ENCODE measurements at places on chromosomes 6 and 20.

DNA sequence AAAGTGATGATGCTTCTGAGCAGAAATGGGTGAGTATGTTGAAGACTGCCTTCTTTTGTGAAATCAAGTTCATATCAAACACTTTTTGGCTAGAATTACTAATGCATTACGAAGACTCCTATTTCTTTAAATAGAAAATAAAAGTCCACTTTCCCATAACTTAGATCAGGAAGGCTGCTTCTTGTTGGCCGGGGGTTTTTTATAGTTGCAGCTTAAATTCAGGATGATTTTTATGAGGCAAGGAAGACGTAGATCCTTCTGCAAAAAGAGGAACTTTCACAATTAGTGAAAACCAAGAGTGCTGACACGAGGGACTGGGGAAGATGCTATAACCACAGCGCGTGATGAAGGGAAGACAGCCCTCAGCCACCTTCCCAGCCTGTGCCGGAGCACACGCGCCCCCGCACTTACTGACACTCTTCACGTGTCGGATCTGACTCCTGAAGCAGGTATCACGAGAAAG, 206.1 kb upstream of the PRDM1 start:
- peak; percentile 96 for DNase-seq

GRCh38 chr6:17602888-17603287, 2.8 kb downstream of the FAM8A1 start:
- DNase-seq: no peak

- no peak for DNase-seq
These were observed 145.5 kb downstream of the ERMARD start for GRCh38 chr6:169896826-169897456.

DNA sequence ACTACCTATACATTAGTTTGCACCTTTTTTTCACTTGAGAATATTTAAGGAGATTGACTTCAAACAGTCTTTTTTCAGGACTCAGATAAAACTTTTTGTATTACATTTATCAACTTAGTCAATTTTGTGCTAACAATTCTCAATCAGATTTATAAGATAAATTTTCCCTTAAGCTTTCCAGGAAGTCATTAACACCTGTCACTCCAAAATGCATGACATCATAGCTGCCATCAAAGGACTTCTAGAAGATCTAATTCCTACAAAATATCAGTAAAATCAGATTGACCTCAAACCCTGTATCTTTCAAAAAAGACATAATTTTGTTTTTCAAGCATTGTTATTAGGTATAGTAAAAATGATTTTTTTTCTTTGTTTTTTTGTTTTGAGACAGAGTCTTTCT, 9.9 kb downstream of the RFPL4B start:
- DNase-seq: no peak

- DNase-seq: no peak
These were observed 143.2 kb upstream of the RNF24 start for GRCh38 chr20:4158466-4159050.

DNA sequence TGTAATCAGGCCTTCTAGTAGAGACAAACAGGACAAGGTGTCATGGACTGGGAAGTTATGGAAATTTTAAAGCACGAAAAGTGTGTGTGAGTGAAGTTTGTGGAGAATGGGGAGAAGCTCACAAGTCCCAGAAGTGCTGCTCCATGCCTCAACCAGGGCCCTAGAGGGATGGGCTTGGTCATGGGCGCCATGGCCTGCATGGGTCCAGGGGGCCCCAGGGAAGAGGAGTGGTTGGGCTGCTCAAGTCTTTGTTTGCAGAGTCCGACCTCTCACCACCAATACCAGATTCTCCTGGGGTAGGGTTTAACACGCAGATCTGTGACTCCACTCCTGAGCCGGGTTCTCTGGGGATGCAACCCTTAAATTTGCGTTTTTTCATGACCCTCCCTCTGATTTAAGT, 88.4 kb downstream of the FAM120B start:
- DNase-seq: no peak

- no peak for DNase-seq
These were observed 957.5 kb upstream of the EPHA7 start for GRCh38 chr6:94376876-94377275.

DNA sequence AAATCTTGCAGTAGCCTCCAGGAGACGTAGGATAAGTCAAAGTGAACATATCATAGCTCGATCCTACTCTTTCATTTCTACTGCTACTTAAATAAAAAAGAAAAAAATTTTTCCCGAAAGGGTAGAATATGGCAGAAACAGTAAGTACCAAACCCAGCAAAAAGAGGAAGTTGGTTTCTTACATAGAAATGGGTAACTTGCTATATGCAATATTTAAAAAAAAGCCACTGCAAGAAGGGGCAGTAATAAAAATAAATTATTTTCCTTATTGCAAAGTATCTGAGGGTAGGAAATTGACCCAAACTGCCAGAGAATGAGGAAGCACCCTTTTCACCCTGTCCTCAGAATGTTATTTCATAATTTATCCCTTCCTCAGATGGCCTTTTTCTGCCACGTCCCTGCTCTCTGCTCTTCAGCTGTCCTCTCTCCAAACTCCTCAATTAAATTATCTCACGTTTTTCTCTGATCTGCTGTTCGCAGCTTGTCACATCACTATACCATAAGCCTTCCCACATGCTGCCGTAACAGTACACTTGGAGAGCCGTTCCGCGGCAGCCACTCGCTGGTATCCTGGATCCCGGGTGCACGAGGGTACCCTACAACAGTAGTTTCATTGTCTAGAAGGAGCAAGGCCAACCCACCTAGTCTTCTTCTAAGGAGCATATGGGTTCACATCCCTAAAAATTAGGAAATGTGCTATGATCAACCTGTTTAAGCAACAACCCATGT, 149.6 kb downstream of the BACH2 start:
- peak; percentile 95 for DNase-seq

DNA sequence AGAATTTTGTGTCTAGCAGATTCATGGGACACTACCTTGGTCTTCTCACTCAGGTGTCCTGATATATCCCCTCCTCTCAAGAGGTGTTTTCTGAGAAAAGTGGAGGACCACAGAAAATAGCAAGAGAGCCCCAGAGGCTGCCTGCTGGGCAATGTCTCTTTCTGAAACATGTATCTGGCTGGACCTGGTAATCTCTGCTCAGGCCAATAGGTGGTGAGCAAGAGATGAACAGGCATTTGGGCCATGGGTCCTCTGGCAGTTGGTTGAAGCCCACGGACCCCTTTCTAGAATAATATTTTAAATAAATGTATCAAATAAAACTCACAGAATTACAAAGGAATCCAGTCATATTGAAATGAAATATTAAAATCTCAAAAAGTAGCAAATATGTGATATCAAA, 8.8 kb upstream of the THBD start:
- DNase-seq: no peak

- DNase-seq: no peak
These were observed 6.7 kb downstream of the SLC12A5 start for GRCh38 chr20:46035713-46036112.

- no peak for DNase-seq
These were observed 41.7 kb upstream of the PRELID3B start for GRCh38 chr20:59084041-59084850.
